ENCODE measurements at places on chromosomes 16 and 17.

GRCh38 chr17:39170109-39170508, 4.1 kb upstream of the ARL5C start:
- no peak for DNase-seq

GRCh38 chr16:48194828-48195556, 39.2 kb upstream of the ABCC12 start:
- DNase-seq: no peak

- DNase-seq: no peak
These were observed 46.2 kb downstream of the XPO6 start for GRCh38 chr16:28165598-28165997.

- peak; percentile 37 for DNase-seq
These were observed 80.1 kb upstream of the TRAP1 start for GRCh38 chr16:3797473-3797872.

GRCh38 chr17:36459045-36459444, 27.4 kb upstream of the ZNHIT3 start:
- no peak for DNase-seq

Measured in mesendoderm (in vitro differentiated cells).